ENCODE measurements at places on chromosomes 11 and 22.

GRCh38 chr11:96287822-96288439, 55.1 kb downstream of the MAML2 start:
- DNase-seq, result no peak

- DNase-seq, result peak; percentile 11
Measured at GRCh38 chr11:14320020-14320419, 39.0 kb downstream of the RRAS2 start.

DNA sequence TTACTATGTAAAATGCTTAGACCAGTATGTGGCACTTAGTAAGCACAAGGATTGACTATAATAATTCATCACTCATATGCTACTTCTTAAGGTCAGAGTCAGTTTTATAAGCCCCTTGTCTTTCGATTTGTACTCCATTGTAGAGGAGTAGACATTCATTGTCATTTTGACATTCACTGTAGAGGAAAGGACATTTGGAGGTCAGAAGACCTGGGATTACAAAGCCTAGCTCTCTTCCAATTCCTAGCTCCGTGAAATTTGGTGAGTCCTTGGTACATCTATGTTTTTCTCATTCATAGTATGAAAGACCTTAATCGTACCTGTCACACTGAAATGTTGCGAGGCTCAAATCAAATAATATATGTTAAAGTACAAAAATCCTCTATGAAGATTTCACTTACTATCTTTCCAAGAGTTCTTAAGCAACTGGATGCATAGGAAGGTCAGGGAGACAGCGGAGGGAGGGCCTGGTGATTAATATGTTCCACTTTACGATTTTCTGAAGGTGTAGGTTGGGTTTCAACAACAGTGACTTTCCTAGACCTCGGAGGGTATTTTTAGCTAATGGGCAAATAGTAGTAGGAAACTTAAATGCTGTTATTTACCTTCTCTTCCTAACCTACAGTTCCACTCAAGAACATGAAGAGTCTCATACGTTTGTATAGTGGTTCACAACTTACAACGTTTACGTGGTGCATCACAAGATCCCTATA, 1.4 kb upstream of the EMSY start:
- no peak for DNase-seq

GRCh38 chr11:72135891-72136683, 562 bp downstream of the FOLR3 start:
- DNase-seq, result no peak

DNA sequence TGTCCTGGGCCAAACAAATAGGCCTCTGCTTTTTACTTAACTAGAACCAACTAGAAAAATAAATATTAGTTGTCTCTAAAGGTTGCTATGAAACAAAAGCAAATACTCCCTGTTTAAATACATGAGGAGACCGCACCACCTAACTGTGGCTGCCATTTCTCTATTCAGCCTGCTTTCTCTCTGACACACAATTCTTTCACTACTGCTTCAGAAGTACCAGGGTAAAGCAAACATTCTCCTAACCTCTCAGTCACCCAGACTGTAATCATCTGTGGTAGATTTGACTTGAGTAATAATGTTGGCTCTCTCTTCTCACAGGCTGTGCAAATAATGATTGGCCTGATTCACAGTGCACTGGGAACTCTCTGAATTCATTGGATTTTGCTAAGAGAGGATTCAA, 41.0 kb upstream of the MS4A8 start:
- DNase-seq, result no peak

- DNase-seq, result no peak
Measured at GRCh38 chr11:129323896-129324502, 51.6 kb upstream of the BARX2 start.

DNA sequence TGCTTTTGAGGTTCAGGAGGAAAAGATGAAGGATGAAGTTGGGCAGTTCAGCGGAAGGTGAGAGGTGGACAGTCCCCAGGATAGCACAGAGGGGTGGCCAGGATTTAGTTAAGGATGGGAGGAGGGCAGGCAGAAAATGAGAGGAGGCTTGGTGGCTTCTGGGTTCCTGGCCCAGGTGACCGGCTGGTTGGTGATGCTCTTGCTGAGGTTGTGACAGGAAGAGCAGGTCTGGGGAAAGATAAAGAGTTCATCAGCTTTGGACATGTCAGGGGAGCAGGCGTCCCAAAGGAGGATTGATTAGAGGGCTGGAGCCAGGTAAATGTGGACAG, 27.6 kb upstream of the P2RY2 start:
- DNase-seq, result no peak

DNA sequence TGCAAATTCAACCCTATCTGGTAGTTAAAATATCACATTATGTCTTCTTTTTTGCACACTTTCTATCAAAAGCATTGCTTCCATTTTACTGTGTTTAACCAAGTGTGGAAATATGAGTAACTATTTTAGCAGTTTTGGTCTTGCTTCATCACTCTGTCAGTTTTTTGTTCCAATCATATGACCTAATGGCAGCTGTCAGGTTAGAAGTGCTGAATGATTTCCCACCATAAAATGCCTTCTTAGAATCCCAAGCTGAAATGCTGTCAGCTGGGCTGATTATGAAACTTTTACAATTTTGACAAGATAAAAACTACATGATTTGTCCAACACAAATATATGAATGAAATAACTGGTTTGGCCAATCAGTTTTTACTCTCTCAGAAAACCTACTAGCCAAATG, 1654.6 kb upstream of the RAG2 start:
- DNase-seq, result no peak

DNA sequence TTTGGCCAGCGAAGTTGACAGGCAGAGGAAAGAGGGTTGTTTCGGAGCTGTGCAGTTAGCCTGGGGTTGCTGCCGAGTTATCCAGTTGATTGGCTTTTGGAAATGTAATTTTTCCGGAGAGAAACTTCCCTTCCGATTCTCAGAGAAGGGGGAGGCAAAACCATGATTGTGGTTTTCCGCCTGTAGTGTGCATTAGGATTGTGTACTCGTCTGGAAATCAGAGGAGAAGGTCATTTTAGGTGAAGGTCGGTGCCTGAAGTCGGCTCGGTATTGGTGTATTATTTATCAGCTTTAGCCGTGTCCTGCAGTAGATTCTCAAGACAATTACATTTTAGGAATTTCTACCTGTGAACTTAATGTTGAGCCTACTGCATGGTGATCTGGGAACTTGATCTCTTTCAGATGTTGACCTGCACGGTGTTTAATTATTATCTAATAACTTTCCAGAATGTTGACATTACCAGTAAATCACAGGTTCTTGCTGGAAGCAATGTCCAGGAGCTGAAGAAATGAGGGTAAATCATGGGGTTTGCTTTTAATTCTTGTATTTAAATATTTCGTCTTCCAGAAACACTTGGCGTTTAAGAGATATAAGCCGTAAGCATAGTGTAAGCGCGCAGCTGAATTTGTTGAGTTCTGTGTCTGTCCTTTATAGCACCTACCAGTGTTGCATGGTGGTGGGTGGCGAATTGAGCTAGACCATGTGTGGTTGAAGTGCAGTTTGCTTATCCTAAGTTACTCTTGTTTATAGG, 1.3 kb downstream of the ARHGEF12 start:
- no peak for DNase-seq

DNA sequence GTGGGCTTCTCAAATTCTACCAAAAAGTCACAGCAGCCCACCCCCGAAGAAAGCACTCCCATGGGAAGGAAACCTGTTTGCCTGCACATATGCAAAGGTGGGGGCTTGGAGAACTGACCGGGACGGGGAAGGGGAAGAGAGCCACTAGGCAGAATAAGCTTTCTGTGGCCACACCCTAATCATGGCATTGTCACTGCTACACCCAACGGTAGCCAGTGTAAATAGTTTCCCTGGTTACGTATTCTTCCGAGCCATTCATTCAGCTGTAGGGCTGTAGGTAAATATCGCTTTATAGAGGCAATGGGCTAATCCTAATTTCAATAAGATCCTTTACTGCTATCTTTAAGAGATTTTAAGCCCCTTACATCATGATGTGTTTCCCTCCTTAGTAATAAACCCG, 61.7 kb downstream of the PRDM11 start:
- DNase-seq, result no peak

GRCh38 chr22:42439821-42440674, 7.8 kb upstream of the NFAM1 start:
- no peak for DNase-seq

- DNase-seq, result no peak
Measured at GRCh38 chr11:28808771-28809170, 700.6 kb downstream of the METTL15 start.

DNA sequence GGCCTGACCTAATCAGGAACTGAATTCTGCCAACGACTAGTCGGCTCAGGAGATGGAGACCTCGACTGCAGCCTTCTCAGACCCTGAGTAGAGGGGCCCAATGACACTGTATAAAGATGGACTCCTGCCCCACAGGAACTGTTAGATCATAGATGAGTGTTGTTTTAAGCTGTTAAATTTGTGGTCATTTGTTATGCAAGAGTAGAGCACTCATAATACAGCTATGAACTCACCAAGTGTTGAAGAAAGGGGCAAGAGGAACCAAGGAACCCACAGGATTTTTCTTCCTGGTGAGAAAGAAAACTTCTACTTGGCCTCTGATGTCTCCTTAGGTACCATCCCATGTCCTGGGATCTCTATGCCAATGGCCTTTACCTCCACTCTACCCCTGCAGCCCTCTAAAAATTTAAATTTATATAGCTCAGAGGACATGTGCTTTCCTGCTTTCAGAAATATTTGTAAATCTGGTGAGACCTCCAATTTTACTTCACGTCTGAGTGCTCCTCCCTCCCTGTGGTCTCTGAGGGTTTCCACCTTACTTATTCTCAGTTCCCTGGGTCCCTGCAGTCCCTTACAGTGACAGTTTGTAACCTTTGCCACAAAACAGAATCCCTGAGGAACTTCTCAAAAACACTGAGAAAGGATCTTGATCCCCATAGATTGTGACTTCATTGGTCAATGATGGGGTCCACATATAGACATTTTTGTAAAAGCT, 256.3 kb upstream of the ARHGAP20 start:
- no peak for DNase-seq

DNA sequence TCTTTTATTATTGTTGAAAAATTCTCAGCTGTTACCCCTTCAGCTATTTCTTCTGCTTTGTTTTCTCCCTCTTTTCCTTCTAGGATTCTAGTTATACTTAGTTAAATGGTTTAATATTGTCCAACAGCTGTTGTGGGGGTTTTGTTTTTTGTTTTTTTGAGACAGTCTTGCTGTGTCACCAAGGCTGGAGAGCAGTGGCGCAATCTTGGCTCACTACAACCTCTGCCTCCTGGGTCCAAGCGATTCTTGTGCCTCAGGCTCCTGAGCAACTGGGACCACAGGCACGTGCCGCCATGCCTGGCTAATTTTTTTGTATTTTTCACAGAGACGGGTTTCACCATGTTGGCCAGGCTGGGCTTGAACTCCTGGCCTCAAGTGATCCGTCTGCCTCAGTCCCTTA, 12.7 kb downstream of the SDHAF2 start:
- no peak for DNase-seq

- DNase-seq, result peak; percentile 80
Measured at GRCh38 chr22:37282385-37282677, at the start of gene CYTH4. CYTH4 (plus strand) TSS chr22:37282508; CDS start chr22:37282570, 62 bp downstream.

GRCh38 chr11:61682093-61682732, 2.0 kb downstream of the DAGLA start:
- no peak for DNase-seq

DNA sequence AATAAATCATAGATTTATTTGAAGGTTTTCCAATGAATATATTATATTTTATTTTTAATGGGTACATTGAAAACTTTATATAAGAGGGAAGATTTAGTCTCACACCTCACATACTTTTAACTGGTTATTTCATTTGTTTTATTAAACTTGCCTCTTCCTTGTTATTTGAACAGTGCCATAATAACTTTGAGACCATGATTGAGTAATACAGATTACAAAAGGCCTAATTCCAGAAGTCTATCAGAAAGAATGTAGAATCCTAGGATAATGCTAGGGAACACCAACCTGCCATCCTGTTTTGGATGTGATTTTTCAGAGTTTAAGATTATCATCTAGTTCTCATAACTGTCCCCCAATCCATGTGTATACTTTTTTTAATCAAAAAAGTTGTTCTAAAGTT, 102.7 kb upstream of the BIRC3 start:
- no peak for DNase-seq

- DNase-seq, result no peak
Measured at GRCh38 chr11:44416776-44417175, 106.8 kb upstream of the ALX4 start.

GRCh38 chr11:124863137-124863825, 2.0 kb upstream of the ROBO3 start:
- DNase-seq, result no peak

DNA sequence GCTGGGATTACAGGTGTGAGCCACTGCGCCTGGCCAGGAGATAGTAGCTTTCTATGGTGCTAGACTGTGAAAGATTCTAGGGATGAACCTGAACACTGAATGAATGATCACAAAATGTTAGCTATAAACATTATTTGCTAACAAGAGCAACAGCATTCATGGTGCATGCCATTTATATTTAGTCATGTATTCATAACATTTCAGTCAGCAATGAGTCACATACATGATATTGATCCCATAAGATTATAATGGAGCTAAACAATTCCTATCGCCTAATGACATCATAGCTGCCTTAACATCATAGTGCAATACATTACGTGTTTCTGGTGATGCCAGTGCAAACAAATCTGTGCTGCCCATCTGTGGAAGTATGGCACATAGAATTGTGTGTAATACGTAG, 164.1 kb downstream of the ARHGAP42 start:
- no peak for DNase-seq

GRCh38 chr11:72676861-72677341, 2.7 kb upstream of the PDE2A start:
- peak; percentile 80 for DNase-seq

- DNase-seq, result no peak
Measured at GRCh38 chr11:129861702-129862522, 33.5 kb downstream of the NFRKB start.

- no peak for DNase-seq
Measured at GRCh38 chr11:121067026-121067425, 34.0 kb upstream of the TECTA start.

- DNase-seq, result no peak
Measured at GRCh38 chr11:91869686-91870085, 354.9 kb upstream of the FAT3 start.

DNA sequence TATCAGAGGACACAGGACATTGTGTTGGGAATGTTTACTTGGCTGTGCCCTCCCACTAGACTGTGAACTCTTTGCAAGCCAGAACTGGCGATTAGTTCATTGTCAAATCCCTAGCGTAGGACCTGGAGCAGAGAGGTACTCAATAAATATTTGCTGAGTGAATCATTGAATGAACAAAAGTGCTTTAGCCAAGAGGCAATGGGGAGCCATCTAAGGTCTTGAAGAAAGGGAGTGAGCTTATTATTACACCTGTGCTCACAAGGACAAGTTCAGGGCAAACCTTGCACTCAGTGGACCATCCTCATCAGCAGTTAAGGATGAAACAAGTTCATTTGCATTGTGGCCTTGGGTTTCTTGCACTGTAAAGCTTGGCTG, 1.1 kb upstream of the RASSF10 start:
- DNase-seq, result no peak

- DNase-seq, result no peak
Measured at GRCh38 chr11:96097844-96098421, 174.0 kb upstream of the MTMR2 start.

- DNase-seq, result no peak
Measured at GRCh38 chr22:23282089-23282501, 101.8 kb downstream of the BCR start.

GRCh38 chr11:34631297-34631696, 10.4 kb downstream of the EHF start:
- DNase-seq, result no peak

- no peak for DNase-seq
Measured at GRCh38 chr11:102600666-102601065, 24.5 kb downstream of the MMP20 start.

- no peak for DNase-seq
Measured at GRCh38 chr11:95451682-95452081, 220.7 kb upstream of the SESN3 start.

All from stimulated activated CD4-positive, alpha-beta T cell treated with anti-CD3 and anti-CD28 coated beads, Interleukin-2, amount 100 ng/mL, for 24 hours (primary cell).